ENCODE measurements at places on chromosomes 2 and 18. TPM values are rescaled to one million over a fixed set of nuclear protein-coding genes. Genes with fewer than 3 reads are reported as not detected.

RBMS1 gene
- total RNA-seq, result 60.6 TPM

IL1R2 gene
- 4.5 TPM for total RNA-seq

TLX2 gene
- total RNA-seq, result not detected

GREB1 gene
- 3.2 TPM for total RNA-seq

- H3K27me3 ChIP-seq, result no peaks in the 10 kb centered on the region
- H3K4me1 ChIP-seq, result peaks cover 25% of the 10 kb centered on the region
- DNase-seq, result peak; percentile 33
- no peaks in the 10 kb centered on the region for H3K36me3 ChIP-seq
Measured at GRCh38 chr18:57802213-57803102, 657 bp downstream of the ATP8B1 start.

DNA sequence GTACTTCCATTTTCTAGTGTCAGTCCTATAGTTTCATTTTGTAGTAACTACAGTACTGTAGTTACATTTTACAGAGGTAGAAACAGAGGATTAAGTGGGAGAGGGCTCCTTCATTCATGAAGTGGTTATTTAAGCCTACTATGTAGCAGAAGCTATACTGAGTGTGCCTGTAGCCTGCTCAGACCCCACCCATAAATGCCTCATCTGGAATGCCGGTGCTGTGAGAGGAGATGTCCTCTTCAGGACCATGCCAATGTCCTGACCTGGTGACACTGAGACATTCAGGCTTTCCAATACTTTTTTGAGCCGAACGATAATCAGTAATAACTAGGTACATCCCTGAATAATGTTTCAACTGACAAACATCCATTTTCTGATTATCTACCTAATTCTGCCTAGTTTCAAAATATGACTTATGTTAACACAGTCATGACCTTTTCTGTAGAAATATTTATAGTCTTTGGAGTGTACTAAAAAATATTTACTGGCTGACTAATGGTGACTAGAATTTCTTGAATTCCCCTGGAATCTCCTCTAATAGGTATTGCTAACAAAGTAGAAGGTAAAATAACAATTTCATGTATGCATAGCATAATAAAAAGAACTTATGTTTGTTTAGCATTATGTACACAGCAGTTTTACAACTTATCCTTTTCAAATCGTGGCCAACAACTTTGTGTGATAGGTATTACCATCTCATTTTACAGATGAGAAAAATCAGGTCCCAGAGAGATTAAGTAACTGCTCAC is 10.2 kb upstream of the ARHGAP28 start:
- H3K27me3 ChIP-seq, result no peaks in the 10 kb centered on the region
- H3K4me3 ChIP-seq, result no peak overlapping the region
- H3K36me3 ChIP-seq, result no peaks in the 10 kb centered on the region
- no peak for DNase-seq

DNA sequence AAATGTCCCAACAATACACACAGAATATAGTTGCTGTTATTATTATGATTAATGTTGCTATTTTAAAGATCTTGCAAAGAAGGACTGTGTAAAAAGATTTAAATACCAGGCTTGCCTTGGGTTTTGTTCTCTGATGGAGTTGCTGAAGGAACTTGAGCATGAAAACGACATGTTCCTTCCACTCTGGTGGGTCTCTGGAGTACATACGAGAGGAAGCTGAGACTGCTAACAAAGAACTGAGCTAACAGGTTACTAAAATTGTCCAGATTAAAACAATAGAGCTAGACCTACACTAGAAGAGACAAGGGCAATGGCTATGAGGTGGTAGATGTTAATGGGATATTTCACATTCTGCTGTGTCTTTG is 612.2 kb downstream of the TSN start:
- H3K4me3 ChIP-seq, result no peak overlapping the region
- no peaks in the 10 kb centered on the region for H3K36me3 ChIP-seq
- no peaks in the 10 kb centered on the region for H3K27me3 ChIP-seq
- no peak overlapping the region for H3K27ac ChIP-seq
- H3K4me1 ChIP-seq, result no peaks in the 10 kb centered on the region
- no peak for DNase-seq

DNA sequence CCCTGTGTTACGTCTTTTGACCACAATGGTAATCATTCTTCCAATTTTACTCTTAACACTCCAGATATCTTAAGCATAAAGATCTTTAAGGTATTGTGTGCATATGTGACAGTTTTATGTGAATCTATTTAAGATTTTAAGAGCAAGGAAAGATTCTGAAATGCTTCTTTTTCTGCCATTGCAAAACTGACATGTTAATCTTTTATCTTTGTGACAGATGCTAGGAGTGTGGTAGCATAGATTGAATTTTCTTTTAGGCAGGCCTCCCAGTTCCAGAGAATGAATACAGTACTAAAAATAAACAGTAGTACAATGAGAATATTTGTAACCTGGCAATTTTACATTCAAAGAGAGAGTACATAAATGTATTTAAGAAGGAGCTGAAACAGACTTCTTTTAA is 232.5 kb upstream of the ZSWIM2 start:
- no peak overlapping the region for H3K4me3 ChIP-seq
- no peaks in the 10 kb centered on the region for H3K27me3 ChIP-seq
- no peak overlapping the region for H3K27ac ChIP-seq
- H3K36me3 ChIP-seq, result no peaks in the 10 kb centered on the region

- no peak for DNase-seq
- H3K27ac ChIP-seq, result no peak overlapping the region
- H3K4me1 ChIP-seq, result no peaks in the 10 kb centered on the region
- H3K4me3 ChIP-seq, result no peak overlapping the region
- no peaks in the 10 kb centered on the region for H3K27me3 ChIP-seq
- no peaks in the 10 kb centered on the region for H3K36me3 ChIP-seq
Measured at GRCh38 chr2:71215447-71215846, 11.5 kb downstream of the PAIP2B start.
